ENCODE measurements at places on chromosomes 2 and 18.

DNA sequence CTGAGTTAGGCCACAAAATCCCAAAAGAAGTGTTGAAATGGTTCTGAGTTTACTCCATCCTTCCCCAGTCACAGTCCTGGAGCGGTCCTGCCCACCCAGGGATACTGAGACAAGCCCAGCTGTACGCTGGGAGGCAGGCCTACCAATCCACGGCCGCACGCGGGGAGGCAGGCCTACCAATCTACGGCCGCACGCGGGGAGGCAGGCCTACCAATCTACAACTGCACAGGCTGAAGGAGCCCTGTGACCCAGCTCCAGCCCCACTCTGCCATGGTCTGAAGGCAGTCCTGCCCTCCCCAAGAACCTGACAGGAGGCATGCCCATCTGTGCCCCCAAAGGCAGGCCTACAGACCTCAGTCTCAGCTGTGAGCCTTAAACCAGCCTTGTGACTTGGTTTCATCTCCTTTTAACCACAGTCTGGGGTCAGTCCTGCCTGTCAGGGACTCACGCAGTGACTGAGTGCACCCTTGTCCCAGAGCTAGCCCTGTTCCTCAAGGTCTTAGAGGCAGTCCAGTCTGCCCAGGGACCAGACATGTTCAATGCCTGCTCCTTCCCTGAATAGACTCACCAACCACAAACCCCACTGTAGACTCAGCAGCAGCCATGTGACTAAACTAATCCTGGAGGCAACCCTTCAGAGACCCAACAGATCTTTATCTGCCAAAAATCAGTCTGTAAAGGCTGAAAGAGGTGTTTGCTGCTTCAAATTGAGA lies 36.8 kb downstream of the GPC1 start:
- H3K4me1 ChIP-seq: no peaks in the 10 kb centered on the region
- H3K36me3 ChIP-seq: peaks cover 3% of the 10 kb centered on the region
- H3K27me3 ChIP-seq: peaks cover 3% of the 10 kb centered on the region
- H3K27ac ChIP-seq: no peak overlapping the region
- ATAC-seq: no peak

DNA sequence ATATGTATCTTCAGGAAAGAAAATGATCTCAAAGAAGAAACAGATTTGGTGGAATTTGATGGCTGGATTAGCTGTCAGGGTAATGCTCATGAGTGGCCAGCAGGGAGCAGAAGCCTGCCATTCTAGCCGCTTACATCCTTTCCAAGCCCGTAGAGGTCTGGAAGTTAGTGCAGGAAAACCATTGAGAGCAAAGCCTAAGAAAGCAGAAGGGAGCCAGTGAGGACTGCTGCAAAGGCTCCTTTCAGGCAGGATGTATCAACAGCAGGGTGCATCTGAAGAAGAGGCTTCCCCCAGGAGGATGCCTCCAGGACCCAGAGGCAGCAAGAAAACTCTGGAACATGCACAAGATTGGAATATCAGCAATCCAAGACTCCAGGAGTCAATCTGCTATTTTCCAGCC lies 22.9 kb upstream of the LBH start:
- no peaks in the 10 kb centered on the region for H3K27me3 ChIP-seq
- H3K4me1 ChIP-seq: peaks cover 2% of the 10 kb centered on the region
- H3K27ac ChIP-seq: no peak overlapping the region
- no peaks in the 10 kb centered on the region for H3K36me3 ChIP-seq
- H3K4me3 ChIP-seq: no peak overlapping the region
- ATAC-seq: peak; percentile 84

DNA sequence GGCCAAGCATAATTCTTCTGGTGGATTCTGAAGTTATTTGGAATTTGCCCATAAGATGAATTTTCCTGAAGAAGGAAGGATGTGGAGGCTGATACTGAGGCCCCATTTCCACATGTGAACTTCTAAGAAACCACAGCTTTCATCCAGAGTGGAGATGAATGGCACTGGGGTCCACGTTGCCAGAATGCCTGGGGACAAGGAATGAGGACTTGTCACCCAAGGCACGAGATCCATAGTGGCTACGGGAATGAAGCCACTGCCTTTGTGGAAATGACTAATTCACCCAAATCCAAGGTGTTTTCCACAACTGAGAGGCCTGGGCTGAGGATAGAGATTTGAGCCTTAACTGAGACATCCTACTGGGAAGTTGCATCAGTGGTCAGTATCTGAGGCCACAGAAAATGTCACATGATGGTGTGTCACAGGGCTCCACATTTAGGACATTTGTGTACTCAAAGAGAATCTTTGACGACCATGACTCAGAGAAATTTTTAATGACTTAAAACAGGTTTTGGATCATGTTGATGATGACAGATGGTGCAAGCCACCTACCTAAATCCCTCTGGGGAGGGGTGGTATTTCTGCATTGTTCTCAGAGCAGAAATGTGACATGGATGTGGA lies 286.1 kb downstream of the SOX11 start:
- ATAC-seq: no peak
- H3K27me3 ChIP-seq: peaks cover 29% of the 10 kb centered on the region
- H3K27ac ChIP-seq: no peak overlapping the region
- no peak overlapping the region for H3K4me3 ChIP-seq
- no peaks in the 10 kb centered on the region for H3K36me3 ChIP-seq
- no peaks in the 10 kb centered on the region for H3K4me1 ChIP-seq

GRCh38 chr2:44706681-44707553 lies 234.6 kb upstream of the SIX3 start:
- no peaks in the 10 kb centered on the region for H3K27me3 ChIP-seq
- no peak overlapping the region for H3K27ac ChIP-seq
- ATAC-seq: no peak
- H3K36me3 ChIP-seq: no peaks in the 10 kb centered on the region
- no peak overlapping the region for H3K4me3 ChIP-seq

GRCh38 chr2:72193723-72194122 lies 46.1 kb upstream of the CYP26B1 start:
- no peak overlapping the region for H3K4me3 ChIP-seq
- no peak for ATAC-seq
- no peak overlapping the region for H3K27ac ChIP-seq
- H3K36me3 ChIP-seq: no peaks in the 10 kb centered on the region
- H3K27me3 ChIP-seq: no peaks in the 10 kb centered on the region

DNA sequence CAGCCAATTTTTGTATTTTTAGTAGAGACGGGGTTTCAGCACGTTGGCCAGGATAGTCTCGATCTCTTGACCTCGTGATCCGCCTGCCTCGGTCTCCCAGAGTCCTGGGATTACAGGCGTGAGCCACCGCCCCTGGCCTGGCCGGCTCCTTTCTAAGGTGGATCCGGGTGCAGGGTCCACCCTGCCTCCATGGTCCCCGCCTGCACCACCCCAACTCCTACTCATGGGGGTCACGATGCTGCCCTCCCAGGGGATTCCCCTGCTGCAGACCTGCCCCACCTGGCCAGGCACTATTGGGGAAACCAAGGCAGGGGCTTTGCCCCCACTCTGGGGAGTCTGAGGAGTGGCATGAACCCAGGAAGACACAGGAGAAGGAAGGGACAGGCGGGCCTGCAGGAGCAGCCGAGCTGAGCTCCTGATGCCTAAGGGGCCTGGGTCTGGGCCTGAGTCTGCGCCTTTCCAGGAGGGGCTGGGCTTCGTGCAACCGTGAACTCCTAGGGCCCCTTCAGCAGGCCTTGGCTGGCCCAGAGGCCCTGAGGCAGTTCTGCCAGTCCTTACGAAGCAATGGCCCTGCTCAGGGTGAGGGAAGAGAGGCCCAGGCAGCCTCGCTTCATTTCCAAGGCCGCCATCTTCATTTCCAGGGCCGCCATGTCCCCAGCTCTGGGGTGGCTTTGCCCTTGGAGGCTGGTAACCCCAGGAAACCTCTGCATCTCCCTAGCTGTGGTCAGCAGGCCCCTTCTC lies 67.2 kb upstream of the SMAD7 start:
- no peaks in the 10 kb centered on the region for H3K36me3 ChIP-seq
- no peak for ATAC-seq
- no peaks in the 10 kb centered on the region for H3K4me1 ChIP-seq
